ENCODE measurements at places on chromosomes 13 and 19.

GRCh38 chr13:111650626-111651025, 330.2 kb downstream of the TEX29 start:
- DNase-seq, result no peak

GRCh38 chr19:49672131-49672919, 4.7 kb upstream of the PRMT1 start:
- peak; percentile 84 for DNase-seq

DNA sequence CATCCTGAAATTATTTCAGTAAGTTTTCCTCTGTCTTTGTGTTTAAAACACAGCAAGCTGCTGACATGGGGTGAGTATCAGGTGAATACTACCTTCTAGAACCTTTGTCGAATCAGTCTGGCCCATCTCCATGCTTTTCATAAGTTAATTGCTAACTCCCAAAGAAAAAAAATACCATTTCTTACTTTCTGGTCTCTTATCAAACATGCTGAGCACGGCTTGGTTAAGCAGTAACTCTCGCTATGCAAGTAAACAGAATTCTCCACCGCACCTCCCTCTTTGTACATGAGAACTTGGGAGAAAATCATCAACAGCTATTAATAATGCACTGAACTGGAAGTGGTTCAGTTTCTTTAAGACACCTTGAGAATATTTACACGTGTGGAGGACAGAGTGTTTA, 88.6 kb downstream of the FGF9 start:
- DNase-seq, result no peak

DNA sequence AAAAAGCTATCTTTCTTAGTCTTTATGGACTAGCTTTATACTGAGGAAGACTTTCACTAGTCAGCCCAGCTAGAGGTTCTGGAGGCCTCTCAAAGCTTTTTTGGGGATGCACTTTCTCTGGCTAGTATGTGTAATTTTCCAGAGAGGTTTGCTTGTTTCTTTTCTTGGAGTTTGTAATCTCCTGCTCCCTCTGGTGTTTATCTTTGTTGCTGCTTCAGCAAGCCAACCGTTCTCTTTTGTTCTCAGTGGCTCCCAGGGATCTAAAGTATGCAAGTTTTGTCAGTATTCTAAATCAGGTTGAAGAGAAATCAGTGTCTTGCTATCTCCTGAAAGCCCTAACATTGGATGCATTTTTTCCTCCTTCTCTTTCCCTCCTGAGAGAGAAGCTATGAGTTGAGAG, 121.1 kb upstream of the MYO16 start:
- DNase-seq, result peak; percentile 51

DNA sequence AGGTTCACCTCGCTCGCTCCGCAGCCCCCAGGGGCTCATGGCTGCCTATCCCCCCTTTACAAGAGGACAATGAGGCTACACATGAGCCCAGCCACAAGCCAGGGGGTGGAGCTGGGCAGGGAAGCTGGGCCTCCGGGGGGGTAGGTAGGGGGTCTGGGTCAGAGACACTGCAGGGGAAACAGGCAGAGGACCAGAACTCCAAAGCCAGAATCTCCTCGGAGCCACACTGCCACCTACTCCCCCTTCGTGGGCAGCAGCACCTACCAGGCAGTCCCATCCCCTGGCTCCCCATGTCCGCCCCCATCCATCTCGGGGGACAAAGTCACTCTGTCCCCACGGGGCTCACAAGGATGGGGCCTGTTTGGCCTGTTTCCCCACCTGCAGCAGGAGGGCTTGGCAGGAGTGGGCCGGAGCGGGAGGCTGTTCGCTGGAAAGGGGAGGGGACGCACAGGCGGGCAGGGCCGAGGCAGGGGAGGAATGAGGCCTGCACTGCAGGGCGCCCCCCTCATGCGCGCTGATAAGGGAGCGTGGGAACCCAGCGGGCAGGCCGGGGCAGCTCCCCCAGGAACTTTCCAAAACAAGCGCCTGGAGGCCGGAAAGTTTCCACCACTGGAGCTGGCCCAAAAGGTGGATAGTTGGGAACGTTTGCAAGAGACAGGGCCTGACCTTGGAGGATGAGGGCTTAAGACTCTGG, 545 bp upstream of the ISYNA1 start:
- no peak for DNase-seq

- DNase-seq, result no peak
Observed at GRCh38 chr19:15253061-15253460, 20.8 kb upstream of the EPHX3 start.
